ENCODE measurements at places on chromosomes 16 and 17. TPM values are rescaled to one million over a fixed set of nuclear protein-coding genes. Genes with fewer than 3 reads are reported as not detected.

Gene PTGES3L
- 29.6 TPM for total RNA-seq

Gene GOSR1
- 33.5 TPM for total RNA-seq

Gene KRTAP9-8
- not detected for total RNA-seq

Gene SEPTIN12
- total RNA-seq = not detected

Gene FAM20A
- 2.5 TPM for total RNA-seq

Gene MGAT5B
- not detected for total RNA-seq

Gene SLC7A6
- 28.9 TPM for total RNA-seq

Gene RHOT1
- 39.6 TPM for total RNA-seq

Gene PAFAH1B1
- total RNA-seq = 55.4 TPM

Gene SRRM2
- total RNA-seq = 174 TPM

Gene WNT9B
- total RNA-seq = 22.1 TPM

Gene NOG
- total RNA-seq = not detected

Gene MYH11
- 60.8 TPM for total RNA-seq

Gene GAS7
- 79.7 TPM for total RNA-seq

Gene MYCBPAP
- 0.19 TPM for total RNA-seq

Gene NTN1
- total RNA-seq = 142 TPM

Gene TUBB3
- total RNA-seq = 2.2 TPM

Gene TMEM92
- total RNA-seq = not detected

Gene CA7
- not detected for total RNA-seq

Gene LGALS9B
- not detected for total RNA-seq

Gene TMEM88
- total RNA-seq = 42.5 TPM

Gene CCL1
- not detected for total RNA-seq

Gene SLC5A11
- total RNA-seq = not detected

Gene C1QTNF1
- total RNA-seq = 401 TPM

Gene CDH13
- total RNA-seq = 85.9 TPM

Gene KRTAP2-3
- not detected for total RNA-seq

Gene FBXW10
- not detected for total RNA-seq

Gene CACNG3
- not detected for total RNA-seq

Gene GDPD3
- total RNA-seq = 1.7 TPM

Gene PYY
- total RNA-seq = not detected

Gene SNX11
- total RNA-seq = 9.3 TPM

Gene ZPBP2
- total RNA-seq = not detected

Gene ZNF469
- 0.56 TPM for total RNA-seq

Gene OTOA
- not detected for total RNA-seq

Gene CMTM4
- 15.2 TPM for total RNA-seq

Gene EFCAB13
- total RNA-seq = 2.8 TPM

Gene CCDC40
- total RNA-seq = 9.3 TPM

Gene TMEM204
- total RNA-seq = 42.2 TPM

Measured in right atrium auricular region (tissue), 2 donors.